Testis (tissue), 5 donors: ENCODE measurements at places on chromosomes 12 and 14. TPM values are rescaled to one million over a fixed set of nuclear protein-coding genes. Genes with fewer than 3 reads are reported as not detected.

DNA sequence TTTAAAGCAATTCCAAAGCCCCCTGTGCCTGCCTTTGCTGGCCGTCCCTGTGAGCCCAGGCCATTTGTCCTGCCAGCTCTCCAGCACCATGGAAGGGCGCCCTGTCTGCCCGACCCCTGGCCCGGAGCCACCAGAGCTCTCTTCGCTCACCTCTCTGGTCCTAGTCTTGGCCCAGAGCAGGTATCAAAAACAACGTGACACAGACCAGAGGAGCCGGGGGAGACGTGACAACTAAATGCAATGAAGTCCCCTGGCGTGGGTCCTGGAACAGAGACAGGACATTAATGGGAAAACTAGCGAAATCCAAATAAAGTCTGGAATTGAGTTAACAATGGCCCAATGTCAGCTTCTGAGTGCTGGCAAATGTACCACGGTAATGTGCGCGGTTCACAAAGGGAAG is 83.2 kb upstream of the DIO3 start:
- peak; percentile 24 for DNase-seq

DNA sequence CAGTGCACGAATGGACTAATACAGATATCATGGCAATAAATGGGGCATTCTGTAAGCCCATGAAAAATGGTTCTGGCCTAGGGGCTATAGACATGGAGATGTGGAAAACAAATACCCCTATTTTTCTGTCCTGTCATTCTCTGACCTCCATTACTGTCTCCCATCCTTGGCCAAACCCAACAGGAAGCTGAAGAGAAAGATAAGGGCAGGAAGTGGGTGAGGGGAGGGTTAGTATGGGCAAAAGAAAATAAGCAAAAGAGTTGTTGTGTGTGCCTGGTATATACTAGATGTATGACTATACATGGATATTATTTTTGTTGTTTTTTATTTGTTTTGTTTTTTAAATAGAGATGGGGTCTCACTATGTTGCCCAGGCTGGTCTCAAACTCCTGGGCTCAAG is 339.3 kb downstream of the PCNX1 start:
- no peak for DNase-seq

GLT1D1 gene
- polyA plus RNA-seq, result 42.3 TPM

GRCh38 chr14:105060751-105061427 is 4.3 kb downstream of the GPR132 start:
- no peak for DNase-seq

GPRC5D gene
- 5.5 TPM for polyA plus RNA-seq
